Natural killer cell (primary cell): ENCODE measurements at places on chromosomes 7 and 10. TPM values are rescaled to one million over a fixed set of nuclear protein-coding genes. Genes with fewer than 3 reads are reported as not detected.

Gene FOXP2
- not detected for total RNA-seq

Gene FGF8
- not detected for total RNA-seq

DNA sequence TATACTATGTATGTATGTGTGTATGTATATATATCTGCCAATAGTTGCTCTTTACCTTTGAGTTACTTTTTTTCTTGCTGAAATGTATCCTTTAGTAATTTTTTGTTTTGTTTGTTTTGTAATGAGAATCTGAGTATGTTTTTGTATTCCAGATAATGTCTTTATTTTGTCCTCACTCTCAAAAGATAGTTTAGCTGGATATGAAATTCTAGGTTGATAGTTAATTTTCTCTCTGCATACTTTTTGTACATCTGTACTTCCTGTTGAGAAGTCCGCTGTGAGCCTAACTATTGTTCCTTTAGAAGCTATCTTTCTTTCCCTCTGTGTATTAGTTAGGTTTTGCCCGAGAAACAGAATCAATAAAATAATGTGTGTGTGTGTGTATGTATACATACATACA is 29.5 kb downstream of the BUB3 start:
- no peak for DNase-seq
- no peaks in the 10 kb centered on the region for H3K4me1 ChIP-seq
- H3K27me3 ChIP-seq: no peaks in the 10 kb centered on the region
- no peak overlapping the region for H3K27ac ChIP-seq

- no peak overlapping the region for H3K4me3 ChIP-seq
- no peaks in the 10 kb centered on the region for H3K27me3 ChIP-seq
- DNase-seq: no peak
- H3K4me1 ChIP-seq: no peaks in the 10 kb centered on the region
- H3K27ac ChIP-seq: no peak overlapping the region
- no peaks in the 10 kb centered on the region for H3K36me3 ChIP-seq
Observed at GRCh38 chr10:14322526-14323188, 8.1 kb downstream of the FRMD4A start.

- no peaks in the 10 kb centered on the region for H3K4me1 ChIP-seq
- H3K27me3 ChIP-seq: peaks cover 22% of the 10 kb centered on the region
- H3K36me3 ChIP-seq: no peaks in the 10 kb centered on the region
- no peak for DNase-seq
- no peak overlapping the region for H3K27ac ChIP-seq
Observed at GRCh38 chr10:93994438-93994801, 689 bp downstream of the PLCE1 start.

DNA sequence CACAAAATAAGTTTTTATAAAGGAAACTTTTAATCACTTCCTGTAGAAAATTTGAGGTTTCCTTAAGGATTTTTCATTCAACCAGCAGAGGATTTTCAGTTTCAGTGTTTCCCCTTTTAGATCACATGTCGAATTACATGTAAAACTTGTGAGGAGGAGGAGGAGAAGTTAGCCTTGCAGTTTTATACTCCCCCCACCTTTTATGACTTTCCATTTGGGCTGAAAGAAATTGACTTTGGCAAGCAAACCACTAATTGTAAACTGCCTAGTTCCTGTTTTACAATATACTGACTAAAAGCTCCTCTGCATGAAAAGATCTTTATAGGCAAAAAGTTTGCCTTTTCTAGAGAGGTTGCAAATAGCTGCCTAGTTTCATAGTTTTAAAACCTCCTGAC is 3.0 kb downstream of the BAMBI start:
- H3K36me3 ChIP-seq: no peaks in the 10 kb centered on the region
- H3K4me1 ChIP-seq: peaks cover 29% of the 10 kb centered on the region
- H3K4me3 ChIP-seq: no peak overlapping the region
- DNase-seq: no peak
- H3K27ac ChIP-seq: no peak overlapping the region
